Eye (tissue), 1 donor: ENCODE measurements at places on chromosomes 11 and 22.
A peak's percentile ranks its signal among the peaks of the same experiment; 100 is the strongest.

- no peak for DNase-seq
These were observed 23.0 kb downstream of the KCNE3 start for GRCh38 chr11:74444173-74444826.

GRCh38 chr11:65870706-65871681 lies 1.6 kb downstream of the EFEMP2 start:
- no peak for DNase-seq

GRCh38 chr11:131375915-131376314 lies 5.5 kb downstream of the NTM start:
- DNase-seq = peak; percentile 67

GRCh38 chr11:117932426-117932825 lies 3.2 kb upstream of the TMPRSS13 start:
- no peak for DNase-seq

DNA sequence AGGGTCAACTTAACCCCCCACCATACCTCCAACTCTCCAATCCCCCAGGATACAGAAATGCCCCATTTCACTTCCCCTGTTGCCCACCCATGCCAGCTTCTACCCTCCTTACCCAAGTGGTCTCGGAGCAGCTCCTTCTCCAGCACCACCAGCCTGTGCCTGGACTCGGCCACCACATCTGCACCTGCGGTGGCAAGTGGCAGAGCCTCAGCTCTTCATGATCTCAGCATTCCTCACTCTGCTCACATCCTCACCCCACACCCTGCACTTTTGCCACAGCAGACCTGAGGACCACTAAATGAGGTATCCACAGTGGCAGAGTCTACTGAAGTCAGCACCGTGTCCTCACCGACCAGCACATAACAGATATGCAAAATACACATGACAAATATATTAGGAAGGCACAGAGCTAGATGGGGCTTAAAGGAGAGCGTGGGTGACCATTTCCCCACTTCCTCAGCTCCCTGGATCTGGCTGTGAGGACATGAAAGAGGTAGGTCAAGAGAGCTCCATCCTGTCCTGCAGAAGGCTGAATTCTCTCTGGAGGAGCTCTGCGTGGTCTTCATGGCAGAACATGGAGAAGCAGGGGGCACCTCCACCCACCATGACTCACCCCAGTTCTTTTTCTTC lies 9.7 kb downstream of the NHERF4 start:
- no peak for DNase-seq

GRCh38 chr11:112226831-112227401 lies 688 bp downstream of the PTS start:
- no peak for DNase-seq

GRCh38 chr11:27468995-27469695 lies 3.4 kb downstream of the LGR4 start:
- peak; percentile 74 for DNase-seq

GRCh38 chr11:64034411-64034811 lies 1.3 kb upstream of the FLRT1 start:
- DNase-seq = no peak

- DNase-seq = no peak
These were observed 48.8 kb downstream of the ASCL2 start for GRCh38 chr11:2221591-2221990.
